ENCODE measurements at places on chromosomes 5 and 9.
A peak's percentile ranks its signal among the peaks of the same experiment; 100 is the strongest.

DNA sequence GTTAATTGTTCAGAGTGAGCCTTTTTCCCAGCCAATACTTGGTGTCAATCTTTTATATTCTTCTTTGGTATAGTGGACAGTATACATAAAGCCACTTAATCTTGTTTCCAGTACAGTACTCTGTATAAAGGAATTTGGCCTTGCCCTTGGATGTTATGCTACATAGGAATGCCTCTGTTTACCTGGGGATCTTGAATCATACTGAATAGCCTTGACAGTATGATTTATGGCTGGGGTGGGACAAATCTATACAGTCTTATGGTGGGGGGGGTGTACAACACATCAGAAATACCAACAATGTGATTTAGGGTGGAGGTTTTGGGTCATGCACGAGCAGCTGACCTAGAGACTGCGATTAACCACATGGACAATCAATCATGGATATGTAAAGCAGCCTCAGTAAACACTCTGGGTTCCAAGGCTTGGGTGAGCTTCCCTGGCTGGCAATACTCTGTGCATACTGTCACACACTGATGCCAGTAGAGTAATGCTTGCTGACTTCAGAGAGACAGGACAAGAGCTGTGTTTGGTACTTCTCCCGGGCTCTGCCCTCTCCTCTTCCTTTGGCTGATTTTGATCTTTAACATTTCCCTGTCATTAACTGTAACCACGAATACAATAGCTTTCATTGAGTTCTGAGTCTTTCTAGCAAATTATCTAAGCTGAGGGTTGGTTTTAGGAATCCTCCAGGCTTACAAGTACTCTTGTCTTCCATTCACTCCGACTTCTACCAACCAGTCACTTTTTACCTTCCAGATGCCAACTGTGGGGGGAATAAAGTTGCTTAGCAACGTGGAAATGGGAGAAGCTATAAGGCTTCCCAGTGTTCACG lies 84.6 kb downstream of the IARS1 start:
- DNase-seq: no peak

DNA sequence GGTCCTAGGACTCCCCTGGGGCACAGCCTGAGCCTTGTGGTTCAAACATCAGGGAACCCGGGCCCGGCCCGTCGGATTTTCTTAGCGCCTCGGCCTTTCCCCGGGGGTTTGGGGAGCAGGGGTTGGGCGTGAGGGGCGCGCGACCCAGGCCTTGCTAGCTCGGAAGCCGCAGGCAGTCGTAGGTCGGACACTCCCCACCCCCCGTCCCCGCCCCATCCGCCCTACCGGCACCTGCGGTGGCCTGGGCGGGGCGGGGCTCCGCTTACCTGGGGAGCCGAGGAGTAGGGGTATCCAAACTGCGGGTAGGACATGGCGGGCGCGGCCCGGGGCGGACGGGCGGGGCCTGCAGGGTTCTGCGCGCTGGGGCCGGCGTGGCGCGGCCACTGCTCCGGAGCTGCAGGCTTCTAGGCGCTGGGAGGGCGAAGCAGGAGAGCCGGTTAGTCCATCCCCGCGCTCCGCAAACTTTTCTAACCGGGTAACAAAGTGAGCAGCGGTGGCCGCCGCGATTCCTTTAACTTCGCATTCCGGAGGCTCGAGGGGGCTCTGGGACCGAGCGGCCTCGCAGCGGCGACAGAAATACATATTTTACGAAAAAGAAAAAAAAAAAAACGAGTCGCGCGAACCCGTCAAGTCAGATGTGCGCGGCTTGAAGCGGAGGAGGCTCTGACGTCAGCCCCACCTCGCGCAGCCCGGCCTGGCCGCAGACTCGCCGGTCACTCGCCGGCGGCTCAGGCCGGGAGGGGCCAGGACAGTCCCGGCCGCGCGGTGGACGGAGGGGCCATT lies at the start of gene IRX4:
Gene IRX4, minus strand, starts transcription at position 589 of the 783 bp plus-strand sequence. Its CDS starts 278 bp downstream, at position 311.
- DNase-seq: no peak

- DNase-seq: peak; percentile 48
Measured at GRCh38 chr5:167969998-167970397, 321.4 kb upstream of the WWC1 start.

DNA sequence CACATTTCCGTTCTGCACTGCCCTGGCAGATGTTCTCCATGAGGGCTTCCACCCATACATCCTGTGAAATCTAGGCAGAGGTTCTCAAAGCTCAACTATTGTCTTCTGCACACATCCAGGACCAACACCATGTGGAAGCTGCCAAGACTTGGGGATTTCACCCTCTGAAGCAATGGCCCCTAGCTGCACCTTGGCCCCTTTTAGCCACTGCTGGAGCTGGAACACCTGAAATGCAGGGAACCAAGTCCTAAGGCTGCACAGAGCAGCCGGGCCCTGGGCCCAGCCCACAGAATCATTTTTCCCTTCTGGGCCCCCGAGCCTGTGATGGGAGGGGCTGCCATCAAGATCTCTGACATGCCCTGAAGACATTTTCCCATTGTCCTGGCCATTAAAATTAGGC lies 228.7 kb downstream of the ANXA1 start:
- DNase-seq: no peak

GRCh38 chr5:11043881-11044280 lies 282.8 kb upstream of the DAP start:
- DNase-seq: no peak

DNA sequence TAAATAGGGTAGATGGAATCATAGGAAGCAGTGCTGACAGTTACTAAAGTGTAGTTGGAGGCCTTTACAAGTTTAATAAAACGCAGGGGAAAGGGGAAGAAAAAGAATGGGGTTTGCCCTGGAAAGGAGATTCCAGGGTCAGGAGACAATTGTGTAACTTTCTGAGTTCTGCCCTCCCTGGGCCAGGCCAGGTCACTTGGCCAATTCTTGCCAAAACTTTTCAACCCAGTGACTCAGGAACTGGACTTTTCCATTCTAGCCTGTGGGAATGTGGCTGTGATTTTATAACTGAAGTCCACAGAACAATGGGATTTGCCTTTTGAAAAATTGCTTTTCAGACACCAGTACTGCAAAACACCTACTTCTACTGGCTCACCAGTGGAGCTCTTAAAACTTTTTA lies 289.8 kb upstream of the ANKRD55 start:
- DNase-seq: no peak

- DNase-seq: no peak
Measured at GRCh38 chr5:7657153-7657552, 193.8 kb downstream of the CFAP90 start.

DNA sequence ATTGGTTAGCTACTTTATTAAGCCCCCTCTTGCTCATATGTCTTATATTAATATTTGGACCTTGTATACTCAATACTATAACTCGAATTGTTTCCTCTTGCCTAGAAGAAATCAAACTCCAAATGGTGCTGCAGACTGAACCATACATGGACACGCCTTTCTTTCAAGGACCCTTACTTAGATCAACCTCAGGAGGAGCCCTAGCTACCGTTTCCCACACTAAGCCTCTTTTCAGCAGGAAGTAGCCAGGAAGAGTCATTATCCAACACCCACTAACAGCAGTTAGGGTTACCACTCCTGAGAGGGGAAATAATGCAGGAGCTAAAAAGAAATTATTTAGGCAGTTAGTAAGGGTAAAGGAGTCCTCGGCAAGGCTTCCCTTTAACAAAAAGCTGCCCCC lies 243.8 kb upstream of the PUM3 start:
- DNase-seq: no peak

- DNase-seq: no peak
Measured at GRCh38 chr5:9363026-9363425, 182.8 kb downstream of the SEMA5A start.

DNA sequence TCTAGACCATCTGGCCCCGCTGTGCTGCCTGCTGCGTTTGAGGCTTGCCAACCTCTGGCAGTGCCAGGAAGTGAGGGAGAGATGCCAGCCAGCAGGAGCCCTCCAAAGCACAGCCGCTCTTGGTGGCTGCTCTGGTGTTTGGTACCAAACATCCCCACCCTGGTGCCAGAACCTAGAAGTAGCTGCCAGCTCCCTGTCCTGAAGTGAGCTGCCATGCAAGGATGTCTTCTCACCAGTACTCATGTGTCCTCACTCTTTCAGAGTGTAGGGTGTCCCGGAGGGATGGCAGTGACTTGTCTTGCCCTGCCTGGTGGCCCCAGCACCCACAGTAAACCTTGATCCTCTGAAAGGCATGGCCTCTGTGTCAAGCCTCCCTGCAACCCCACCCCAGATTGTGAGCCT lies 43.4 kb downstream of the AMBP start:
- no peak for DNase-seq

- DNase-seq: no peak
Measured at GRCh38 chr9:80507611-80508010, 935.8 kb downstream of the TLE4 start.

- no peak for DNase-seq
Measured at GRCh38 chr5:5116956-5117355, 23.2 kb upstream of the ADAMTS16 start.

DNA sequence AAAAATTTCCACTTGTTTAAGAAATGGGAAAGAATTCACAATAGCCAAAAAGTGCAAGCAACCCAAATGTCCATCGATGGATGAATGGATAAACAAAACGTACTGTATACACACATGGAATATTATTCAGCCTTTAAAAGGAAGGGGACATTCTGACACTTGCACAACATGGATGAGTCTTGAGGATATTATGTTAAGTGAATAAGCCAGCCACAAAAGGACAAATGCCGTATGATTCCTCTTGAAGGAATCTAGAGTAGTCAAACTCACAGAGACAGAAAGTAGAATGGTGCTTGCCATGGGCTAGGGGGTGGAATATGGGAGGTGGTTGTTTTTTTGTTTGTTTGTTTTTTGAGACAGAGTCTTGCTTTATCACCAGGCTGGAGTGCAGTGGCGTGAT lies 3.8 kb upstream of the ATP6V0E1 start:
- no peak for DNase-seq

DNA sequence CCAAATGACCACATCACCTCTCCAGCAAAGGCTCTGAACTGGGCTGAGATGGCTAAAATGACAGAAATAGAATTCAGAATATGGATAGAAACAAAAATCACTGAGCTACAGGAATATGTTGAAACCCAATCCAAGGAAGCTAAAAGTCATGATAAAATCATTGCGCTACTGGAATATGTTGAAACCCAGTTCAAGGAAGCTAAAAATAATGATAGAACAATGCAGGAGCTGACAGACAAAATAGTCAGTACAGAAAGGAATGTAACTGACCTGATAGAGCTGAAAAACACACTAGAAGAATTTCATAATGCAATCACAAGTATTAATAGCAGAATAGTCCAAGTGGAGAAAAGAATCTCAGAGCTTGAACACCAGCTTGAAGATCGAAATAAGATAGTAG lies 394.9 kb upstream of the GRAMD2B start:
- DNase-seq: no peak

DNA sequence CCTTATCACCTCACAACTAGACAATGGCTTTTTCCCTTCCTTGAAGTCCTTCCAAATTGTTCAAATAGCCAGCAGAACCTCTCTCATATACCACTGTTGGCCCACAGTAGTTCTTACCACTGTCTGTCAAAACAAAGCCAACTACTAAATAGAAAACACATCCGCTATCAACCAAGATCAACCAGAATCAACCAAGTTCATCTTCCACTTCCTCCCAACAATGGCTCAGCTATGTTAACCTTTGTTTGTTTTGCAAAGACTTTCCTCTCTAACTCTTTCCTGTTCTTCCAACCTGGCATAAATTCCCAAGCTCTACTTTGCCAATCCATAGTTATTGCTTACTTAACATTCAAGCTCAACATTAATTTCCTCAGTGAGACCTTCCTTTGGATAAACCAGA lies 15.2 kb downstream of the ELL2 start:
- no peak for DNase-seq

Measured in fibroblast of skin of left biceps (primary cell).